ENCODE measurements at places on chromosomes 13 and 19.
A peak's percentile ranks its signal among the peaks of the same experiment; 100 is the strongest.

GRCh38 chr19:35292421-35293362 lies 731 bp downstream of the MAG start:
- DNase-seq, result no peak

DNA sequence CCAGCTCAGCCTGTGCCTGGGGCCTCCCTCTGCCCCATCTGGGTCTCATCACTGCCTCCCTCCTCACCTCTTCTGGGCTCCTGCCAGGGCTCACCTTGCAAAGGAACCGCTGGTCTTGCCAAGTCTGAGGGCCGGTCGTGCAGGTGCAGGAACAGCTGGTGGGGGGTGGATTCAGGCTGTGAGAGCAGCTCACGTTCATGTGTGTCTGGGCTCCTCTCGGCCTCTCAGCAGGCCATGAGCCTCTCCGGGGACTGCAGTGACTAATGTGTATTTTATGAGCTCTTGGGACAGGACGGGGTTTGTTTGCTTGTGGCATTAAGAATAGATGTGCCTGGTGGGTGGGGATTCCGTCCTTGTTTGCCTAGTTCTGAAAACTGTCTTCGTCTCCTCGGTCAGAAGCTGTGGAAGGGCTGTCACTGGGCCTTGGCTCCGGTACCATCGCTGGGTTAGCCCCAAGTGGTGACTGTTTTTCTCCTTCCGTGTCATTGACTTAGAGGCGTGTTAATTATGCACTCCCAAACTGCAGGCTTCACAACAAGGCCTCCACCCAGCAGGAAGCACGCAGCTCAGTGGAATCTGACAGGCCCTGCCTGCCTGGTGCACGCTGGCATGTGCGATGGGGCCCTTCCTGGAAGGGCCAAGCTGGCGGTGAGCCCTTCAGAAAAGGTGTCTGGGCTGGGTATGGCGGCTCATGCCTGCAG lies 77.6 kb downstream of the KDM4B start:
- no peak for DNase-seq

DNA sequence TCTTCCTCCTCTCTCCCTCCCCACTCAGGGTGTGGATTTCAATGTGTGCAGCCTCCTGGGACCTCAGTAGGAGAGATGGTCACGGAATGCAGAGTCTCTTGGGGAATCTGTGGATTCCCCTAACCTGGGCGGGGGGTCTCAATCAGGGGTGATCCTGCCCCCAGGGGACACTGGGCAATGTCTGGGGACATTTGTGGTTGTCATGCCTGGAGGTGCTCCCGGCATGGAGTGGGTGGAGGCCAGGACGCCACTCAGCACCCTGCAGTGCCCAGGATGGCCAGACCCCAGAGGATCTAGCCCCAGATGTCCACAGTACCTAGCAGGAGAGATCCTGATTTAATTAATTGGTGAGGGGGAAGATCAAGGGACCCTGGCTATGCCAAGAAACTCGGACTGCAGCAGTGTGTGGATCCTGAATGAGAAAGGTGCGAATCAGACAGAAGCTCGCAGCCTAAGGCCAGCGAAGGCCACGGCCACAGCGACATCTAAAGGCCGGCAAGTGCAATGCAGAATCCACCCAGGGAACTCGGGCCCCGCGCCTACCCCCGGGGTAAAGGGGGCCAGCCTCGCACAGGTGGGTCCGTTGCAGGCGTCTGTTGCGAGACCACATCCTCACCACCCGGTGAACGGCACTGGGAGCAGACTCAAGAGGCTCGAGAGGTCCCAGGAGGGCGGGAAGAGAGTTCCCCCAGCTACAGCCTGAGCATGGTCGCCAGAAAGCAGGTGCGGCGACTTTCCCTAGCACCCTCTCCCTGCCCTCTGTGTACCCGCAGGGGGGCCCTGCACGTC lies 88.8 kb downstream of the GNG7 start:
- peak; percentile 52 for DNase-seq

DNA sequence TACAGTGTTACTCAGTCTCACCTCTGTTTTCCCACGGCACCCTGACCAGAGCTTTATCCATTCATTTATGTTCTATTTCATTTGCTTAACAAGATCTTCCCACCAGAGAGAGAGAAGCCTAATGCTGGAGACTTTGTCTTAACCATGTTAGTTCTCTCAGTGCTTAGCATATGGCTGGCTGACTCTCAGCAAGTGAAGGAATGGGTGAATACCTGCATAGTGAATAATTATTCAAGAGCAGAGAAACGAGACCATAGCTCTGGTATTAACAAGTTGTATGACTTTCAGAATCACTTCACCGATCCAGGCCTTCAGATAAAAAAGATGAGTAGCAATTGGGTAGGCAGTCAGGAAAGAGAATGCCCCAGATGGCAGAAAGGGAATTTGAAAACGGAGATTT lies 686.3 kb downstream of the LIG4 start:
- DNase-seq, result no peak

DNA sequence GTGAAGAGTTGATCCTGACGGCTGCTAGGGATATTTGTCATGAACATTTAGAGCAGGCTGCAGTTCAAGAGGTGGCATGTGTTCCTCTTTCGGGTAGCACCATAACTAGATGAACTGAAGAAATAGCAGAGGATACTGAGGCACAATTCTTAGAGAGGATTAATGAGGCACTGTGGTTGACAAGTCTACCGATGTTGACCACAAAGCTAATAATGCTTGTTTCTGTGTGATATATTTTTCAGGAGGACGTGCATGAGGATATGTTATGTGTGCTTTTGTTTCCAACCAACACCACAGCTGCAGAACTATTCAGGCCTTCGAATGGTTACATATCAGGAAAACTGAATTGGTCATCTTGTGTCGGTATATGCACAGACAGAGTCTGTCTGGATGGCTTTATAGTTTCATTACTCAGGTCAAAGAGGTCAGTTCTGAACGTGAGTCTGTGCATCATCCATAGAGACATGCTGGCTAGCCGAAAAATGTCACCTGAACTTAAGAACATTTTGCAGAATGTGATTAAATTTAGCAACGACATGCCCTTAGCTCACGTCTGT lies 210.1 kb upstream of the IRS2 start:
- no peak for DNase-seq

GRCh38 chr13:102097708-102098107 lies 304.1 kb downstream of the FGF14 start:
- DNase-seq, result no peak

DNA sequence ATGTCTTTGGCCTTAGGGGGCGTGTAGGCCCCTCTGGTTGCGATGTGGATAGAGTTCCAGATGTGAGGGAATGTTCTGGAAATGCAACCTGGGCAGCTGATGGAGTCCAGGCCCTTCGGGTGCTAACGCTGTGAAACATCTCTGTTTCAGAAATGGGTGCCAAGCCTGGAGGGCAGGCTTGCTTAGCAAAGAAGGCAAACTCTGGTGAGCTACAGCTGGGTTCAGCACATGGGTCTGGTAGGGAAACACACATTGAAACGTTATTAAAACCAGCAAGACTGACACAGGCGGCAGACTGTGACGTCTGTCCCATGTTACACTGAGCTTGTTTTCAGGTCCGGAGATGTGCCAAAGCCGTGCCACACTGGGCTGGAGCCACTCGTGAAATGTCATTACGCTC lies 8.6 kb upstream of the CDC16 start:
- no peak for DNase-seq

- no peak for DNase-seq
Observed at GRCh38 chr13:46062185-46062584, 9.6 kb upstream of the ZC3H13 start.

DNA sequence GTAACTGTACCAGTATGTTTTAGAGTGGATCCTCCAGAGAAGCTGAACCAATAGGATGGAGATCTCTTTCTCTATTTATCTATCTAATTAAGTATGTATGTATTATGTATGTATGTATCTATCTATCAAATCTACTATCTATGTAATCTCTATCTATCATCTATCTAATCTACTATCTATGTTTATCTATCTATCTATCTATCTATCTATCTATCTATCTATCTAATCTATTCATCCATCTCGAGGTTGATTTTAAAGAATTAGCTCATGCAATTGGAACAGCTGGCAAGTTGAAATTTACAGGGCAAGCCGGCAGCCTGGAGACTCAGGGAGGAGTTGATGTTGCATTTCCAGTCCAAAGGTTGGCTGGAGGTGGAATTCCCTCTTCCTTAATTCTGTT lies 112.2 kb downstream of the URI1 start:
- DNase-seq, result no peak
